ENCODE measurements at places on chromosomes 13 and 19.

DNA sequence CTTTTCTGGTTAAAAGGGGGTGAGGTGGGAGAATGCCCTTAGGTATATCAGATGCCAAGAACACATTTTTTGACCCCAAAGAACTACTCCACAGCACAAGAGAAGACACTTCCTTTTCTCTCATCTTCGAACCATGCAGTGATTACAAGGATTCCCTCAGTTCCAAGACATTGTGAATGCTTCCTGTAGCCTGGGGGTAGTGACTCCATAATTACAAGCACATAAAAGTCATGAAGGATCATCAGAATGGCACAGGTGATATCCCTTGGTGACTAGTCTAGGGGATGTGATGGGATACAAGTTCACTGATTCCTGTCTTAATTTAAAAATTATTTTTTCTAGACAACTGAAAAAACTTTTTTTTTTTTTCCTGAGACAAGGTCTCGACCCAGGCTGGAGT is 78.0 kb downstream of the ZC3H13 start:
- peak; percentile 4 for DNase-seq

DNA sequence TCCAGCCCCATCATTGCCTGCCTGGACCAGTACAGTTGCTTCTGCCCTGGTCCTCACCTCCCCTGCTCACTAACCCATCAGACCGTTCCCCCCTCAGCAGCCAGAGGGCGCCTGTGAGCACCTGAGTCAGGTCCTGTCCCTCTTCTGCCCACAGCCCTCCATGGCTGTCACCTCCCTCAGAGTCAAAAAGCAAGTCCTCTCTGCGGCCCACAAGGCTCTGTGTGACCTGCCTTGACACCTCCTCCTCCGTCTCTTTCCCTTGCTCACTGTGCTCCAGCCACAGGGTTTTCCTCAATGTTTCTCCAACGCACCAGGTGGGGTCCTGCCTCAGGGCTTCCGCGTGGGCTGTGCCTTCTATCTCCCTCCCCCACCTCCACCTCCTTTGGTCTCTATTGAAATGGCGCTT is 29.4 kb upstream of the PTPRS start:
- DNase-seq, result no peak

GRCh38 chr19:35086455-35086854 is 29.2 kb upstream of the FXYD3 start:
- DNase-seq, result no peak

GRCh38 chr13:113602291-113602988 is 17.9 kb downstream of the TFDP1 start:
- no peak for DNase-seq

DNA sequence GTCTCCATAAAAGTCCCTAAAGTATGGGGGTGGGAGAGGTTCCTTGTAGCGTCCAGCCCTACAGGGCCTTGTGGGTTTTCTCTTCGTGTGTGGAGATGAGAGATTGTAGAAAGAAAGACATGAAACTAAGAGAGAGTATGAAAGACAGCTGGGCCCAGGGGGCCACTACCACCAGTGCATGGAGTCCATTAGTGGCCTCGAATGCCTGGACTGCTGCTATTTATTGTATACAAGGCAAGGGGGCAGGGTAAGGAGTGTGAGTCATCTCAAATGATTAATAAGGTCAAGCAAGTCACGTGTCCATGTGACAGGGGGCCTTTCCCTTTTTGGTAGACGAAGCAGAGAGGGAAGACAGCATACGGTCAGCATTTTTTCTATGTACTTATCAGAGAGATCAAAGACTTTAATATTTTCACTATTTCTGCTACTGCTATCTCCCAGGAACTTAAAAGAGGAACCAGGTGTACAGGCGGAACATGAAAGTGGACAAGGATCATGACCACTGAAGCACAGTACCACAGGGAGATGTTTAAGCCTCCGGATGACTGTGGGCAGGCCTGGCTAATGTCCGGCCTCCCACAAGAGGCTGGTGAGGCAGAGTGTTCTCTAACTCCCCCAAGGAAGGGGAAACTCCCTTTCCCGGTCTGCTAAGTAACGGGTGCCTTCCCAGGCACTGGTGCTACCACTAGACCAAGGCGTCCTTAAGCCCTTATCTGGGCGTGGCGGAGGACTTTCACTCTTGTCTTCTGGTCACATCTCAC is 25.5 kb downstream of the FGF21 start:
- no peak for DNase-seq

- no peak for DNase-seq
Measured at GRCh38 chr13:83955011-83955410, 72.7 kb upstream of the SLITRK1 start.

GRCh38 chr13:73870970-73871935 is 263.0 kb downstream of the KLF12 start:
- DNase-seq, result no peak

DNA sequence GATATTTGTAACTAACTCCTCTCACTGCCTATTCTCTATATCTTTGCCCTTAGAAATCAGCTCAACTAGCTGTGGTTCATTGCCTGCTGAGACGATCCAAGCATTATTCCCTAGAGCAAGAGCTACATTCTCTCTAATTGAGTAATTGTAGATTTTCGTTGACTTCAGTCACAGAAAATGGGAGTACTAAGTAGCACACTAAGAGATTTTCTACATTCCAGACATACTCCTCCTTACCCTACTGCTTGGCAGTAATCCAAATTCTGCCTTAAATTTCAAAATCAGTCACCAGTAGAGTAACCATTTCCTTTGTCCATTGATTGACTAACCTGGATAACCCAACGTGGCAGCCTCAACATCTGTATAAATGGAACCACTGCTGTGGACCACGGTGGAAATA is 1786.8 kb downstream of the SLITRK5 start:
- DNase-seq, result peak; percentile 63
